ENCODE measurements at places on chromosomes 5 and 9.

- peak; percentile 32 for DNase-seq
Measured at GRCh38 chr5:115816226-115817081, at the start of gene CDO1. TSS of gene CDO1 (minus strand) at chr5:115816659. CDS start at chr5:115816397, 262 bp downstream.

GRCh38 chr5:141914199-141914743 lies 9.4 kb upstream of the DELE1 start:
- no peak for DNase-seq

- no peak for DNase-seq
Measured at GRCh38 chr5:105898183-105898582, 1772.6 kb downstream of the EFNA5 start.

DNA sequence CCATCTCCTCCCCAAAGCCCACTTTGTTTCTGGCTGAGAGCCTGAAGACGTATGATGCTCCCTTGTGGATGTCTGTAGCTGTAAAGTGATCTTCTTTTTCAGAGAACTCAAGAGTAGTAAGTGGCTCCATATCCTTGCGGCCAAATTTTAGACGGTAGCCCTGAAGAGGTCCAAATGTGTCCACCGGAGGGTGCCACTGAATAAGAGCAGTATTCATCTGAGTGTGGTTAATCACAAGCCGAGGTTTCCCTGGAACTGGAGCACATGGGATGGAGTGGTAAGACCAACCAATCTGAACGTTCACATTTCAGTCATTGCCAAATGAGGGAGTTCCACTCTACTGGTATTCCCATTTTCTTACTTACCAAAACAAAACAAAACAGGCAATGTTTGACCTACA lies 686.5 kb upstream of the DMAC1 start:
- DNase-seq: no peak

GRCh38 chr9:81472701-81473100 lies 216.6 kb downstream of the TLE1 start:
- no peak for DNase-seq

GRCh38 chr5:120108586-120109248 lies 355.4 kb upstream of the PRR16 start:
- DNase-seq: no peak

GRCh38 chr9:114723931-114724330 lies 41.9 kb upstream of the TEX48 start:
- no peak for DNase-seq

GRCh38 chr9:34490760-34491159 lies 32.0 kb downstream of the ENHO start:
- DNase-seq: no peak

GRCh38 chr5:138640646-138641254 lies 65.5 kb upstream of the HSPA9 start:
- DNase-seq: no peak

- no peak for DNase-seq
Measured at GRCh38 chr9:112274600-112274999, 58.8 kb downstream of the PTBP3 start.

- DNase-seq: no peak
Measured at GRCh38 chr5:149639737-149640136, 58.4 kb downstream of the ARHGEF37 start.

DNA sequence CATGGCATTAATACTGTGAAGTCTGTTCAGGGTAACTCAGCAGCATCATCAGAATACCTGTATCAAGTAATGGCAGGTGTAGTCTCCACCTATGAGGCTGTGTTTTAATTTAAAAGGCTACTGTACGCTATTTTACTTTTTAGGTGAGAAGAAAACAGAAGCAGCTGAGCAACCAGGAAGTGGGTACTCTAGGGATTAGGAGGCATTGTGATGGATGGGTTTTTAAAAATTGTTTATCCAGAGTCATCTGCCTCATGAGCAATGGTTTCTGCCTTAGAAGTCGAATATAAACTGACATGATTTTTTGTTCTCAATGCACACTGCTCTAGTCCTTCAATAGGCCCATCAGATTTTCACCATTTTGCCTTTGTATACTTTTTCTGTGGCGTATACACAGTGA lies 42.6 kb downstream of the PSIP1 start:
- no peak for DNase-seq

GRCh38 chr5:115336201-115336720 lies 39.8 kb upstream of the CCDC112 start:
- no peak for DNase-seq

- no peak for DNase-seq
Measured at GRCh38 chr5:141641634-141642267, 5.0 kb downstream of the RELL2 start.

DNA sequence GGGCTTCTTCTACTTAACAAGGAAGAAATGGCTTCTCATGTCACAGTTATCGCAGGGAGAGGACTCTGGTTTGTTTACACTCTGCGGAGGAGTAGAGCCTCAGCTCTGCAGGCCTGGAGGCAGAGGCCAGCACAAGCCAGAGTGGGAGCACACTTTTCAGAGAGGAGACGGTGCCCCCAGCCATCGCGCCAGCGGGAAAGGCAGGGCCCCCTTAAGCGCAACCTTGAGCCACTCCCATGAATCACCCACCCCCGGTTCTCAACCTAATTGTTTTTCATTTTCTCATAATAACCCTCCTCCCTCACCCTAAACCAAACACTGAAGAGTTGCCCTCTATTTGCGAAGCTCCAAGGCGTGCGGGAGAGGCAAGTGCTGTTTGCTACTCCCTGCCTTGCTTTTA lies 208.4 kb upstream of the TBCA start:
- no peak for DNase-seq

DNA sequence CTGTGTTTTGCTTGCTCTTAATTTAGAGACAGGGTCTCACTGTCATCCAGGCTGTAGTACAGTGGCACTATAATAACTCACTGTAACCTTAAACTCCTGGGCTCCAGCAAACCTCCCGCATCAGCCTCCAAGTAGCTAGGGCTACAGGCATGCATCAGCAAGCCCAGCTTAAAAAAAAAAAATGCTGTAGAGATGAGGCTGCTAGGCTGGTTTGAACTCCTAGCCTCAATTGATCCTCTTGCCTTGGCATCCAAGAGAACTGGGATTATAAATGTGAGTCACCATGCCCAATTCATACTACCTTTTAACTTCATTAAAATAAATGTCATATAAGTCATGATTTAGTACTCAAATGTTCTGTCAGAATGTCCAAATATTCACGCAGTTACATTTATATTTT lies 2195.7 kb upstream of the C9orf72 start:
- DNase-seq: no peak

- DNase-seq: no peak
Measured at GRCh38 chr5:134545070-134545868, 19.8 kb downstream of the JADE2 start.

DNA sequence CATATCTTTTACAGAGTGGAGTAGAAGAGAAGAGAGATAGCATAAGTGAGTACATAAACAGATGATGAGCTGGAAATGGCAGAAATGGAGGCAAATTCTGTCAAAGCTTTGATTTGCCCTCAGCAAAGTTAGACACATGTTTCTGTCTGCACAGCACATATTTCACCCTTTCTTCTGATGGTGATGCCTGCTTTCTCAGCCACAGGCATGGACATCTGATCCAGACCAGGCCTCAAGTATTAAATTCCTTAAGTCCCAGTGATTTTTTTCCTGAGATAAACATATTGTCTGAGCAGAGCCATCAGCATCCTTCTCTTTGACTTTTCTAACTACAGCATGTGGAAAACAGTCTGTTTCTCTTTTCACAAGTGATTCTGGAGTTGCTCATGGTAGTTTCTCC lies 409.8 kb downstream of the MAN2A1 start:
- DNase-seq: no peak
